Globus pallidus (tissue), 1 donor: ENCODE measurements at places on chromosomes 3 and 15.

GRCh38 chr15:60660290-60661051 lies 181.5 kb upstream of the ICE2 start:
- no peak for DNase-seq

- peak; percentile 48 for DNase-seq
These were observed 827 bp downstream of the SLC25A36 start for GRCh38 chr3:140942221-140943104.

DNA sequence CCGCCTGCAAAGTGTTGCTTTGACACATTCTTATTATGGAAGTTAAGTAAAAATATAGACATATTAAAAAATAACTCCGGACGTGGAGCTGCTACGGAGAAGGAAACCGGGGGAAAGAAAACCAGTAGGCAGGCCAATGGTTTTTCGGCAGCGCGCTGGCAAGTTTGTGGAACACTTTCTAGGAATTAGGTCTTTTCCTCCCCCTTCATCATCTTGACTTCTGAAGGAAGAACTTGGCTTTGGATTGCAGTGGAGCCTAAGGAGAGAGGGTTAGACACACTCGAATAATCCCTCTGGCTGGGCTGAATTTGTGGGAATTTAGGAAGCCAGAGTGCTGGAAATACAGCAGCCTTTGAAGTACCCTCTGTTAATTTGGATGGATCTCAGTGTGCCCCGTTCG lies 317 bp downstream of the ROBO2 start:
- no peak for DNase-seq

- no peak for DNase-seq
These were observed 112.2 kb upstream of the TSPAN3 start for GRCh38 chr15:77183066-77183465.

- no peak for DNase-seq
These were observed 99.0 kb downstream of the SEMA5B start for GRCh38 chr3:122928396-122929187.

DNA sequence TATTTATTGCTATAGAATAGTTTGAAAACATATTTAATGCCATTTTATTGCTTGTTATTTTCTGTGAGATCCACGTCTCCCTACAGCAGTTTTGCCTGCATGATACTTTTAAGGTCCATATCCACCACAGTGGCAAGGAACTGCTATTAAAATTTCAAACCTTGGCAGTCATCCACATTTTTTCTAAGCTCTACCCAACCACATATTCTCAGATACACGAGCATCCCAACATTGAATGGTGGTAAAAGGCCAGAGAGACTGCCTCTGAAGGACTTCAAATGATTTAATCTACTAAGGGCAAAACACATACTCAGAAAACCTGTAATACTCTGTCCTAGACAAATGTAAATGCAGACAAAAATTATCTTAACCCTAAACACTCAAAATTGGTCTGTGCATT lies 173.1 kb downstream of the ERC2 start:
- no peak for DNase-seq

GRCh38 chr15:58313810-58314592 lies 117.8 kb upstream of the LIPC start:
- DNase-seq, result no peak

DNA sequence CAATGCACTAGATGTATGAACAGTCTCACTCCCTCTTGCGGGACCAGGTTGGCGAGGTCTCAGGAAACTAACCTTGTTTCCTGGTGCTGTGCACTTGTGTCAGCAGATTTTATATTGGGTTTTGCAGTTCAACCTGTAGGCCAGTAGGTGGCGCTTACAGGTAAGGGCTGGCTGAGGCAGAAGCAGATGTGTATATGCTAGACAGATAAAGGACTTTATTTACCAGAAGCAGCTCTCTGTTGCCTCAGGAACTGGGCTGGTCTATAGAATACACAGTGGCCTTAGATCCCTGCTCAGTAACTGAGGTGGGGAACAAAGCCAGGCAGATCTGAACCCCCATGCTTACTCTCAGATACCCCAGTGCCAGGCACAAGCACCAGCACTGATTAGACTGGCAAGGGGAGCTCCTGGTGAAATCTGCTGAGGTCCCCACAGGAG lies 296.8 kb downstream of the DOCK3 start:
- no peak for DNase-seq

- peak; percentile 26 for DNase-seq
These were observed 22.9 kb downstream of the FYCO1 start for GRCh38 chr3:45972534-45973402.

DNA sequence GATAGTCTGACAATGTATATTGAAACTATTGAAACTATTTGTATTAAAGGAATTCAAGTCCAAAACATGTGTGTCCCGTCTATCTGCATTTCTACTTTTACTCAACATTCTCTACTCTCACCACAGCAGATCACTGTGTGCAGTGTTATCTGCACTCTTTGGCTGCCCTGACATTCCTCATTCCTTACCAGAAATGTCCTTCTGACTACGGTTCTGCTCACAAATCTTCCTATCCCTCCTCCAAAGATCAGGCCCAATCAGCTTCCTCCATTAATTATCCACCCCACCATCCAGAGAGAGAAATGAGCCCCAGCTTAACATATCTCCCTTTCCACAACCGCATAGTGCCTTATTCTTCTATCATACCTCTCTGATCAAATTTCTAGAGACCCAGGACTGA lies 94.7 kb downstream of the TBL1XR1 start:
- no peak for DNase-seq

DNA sequence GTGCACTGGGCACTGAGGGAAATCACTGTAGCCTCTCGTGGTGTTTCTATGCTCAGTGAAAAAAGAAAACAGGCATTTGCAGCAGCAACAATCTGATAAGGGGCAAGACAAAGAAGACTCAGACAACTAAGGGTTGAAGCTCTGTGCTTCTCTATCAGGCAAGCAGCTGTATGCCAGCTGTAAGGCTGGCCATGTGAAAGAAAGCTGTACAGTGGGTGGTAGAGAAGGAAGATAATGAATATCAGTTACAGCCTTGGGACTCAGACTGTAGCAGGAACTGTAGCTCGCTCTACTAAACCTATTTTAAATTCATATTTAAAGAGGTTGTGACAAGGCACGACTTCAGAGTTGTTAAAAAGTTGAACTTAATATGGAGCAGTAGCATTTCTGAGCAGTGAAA lies 76.3 kb downstream of the VGLL3 start:
- DNase-seq, result no peak

- no peak for DNase-seq
These were observed 51.9 kb upstream of the TBL1XR1 start for GRCh38 chr3:177249203-177249602.

GRCh38 chr15:68480296-68480695 lies 48.3 kb upstream of the ITGA11 start:
- DNase-seq, result no peak

GRCh38 chr3:74501007-74501406 lies 113.5 kb downstream of the CNTN3 start:
- no peak for DNase-seq

- DNase-seq, result no peak
These were observed 274.8 kb upstream of the TRIM42 start for GRCh38 chr3:140403079-140403478.

DNA sequence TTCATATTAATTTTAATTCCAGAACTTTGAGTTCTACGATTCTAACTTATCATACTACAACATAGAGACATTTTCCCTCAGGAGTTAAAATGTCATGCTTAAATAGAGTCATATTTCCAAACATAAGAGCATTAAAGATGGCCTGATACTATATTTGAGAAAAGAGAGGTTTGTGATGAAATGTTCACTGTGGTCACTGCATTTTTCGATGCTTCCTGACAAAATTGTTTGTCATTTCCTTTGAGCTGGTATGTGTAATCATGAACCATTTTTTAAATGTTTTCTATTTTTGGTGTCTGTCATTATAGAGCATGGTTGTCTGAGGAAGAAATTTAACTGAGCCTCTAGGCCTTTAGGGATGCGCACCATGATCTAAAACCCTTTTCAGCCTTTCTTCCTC lies 721.4 kb upstream of the NR2F2 start:
- no peak for DNase-seq

DNA sequence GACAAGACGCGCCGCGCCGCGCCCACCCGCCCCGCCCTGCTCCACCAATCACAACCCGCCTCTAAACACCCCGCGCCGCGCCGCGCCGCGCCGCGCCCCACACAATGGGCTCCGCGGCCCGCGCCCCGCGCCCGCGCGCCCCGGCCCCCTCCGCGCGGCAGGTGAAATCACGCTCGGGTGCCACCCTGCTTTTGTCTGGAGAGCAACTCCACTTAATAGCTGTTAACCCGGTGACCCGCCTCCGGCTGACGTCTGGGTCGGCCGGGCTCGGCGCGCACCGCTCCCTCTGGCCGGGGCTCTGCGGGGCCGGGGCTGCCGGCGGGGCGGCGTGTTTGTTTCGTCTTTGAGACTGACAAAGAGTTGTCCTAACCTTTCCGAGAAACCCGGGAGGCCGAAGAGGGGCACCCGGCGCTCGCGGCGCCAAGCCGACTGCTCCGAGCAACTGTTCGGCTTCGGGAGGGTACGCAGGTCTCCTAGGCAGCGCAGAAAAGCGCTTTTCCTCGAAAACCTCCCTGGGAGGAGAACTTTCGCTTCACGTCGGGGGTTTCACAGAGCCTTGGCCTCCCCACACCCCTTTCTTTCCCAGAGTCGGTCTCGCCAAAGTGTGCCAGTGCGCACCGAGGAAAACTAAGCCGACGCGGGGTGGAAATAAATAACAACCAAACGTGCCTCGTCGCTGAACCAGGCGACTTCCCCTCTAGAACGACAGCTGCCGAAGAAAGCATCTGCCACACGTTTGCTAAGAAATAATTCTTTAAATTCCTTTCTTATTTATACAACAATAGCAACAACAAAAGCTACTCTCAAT lies 518.4 kb downstream of the FOXP1 start:
- peak; percentile 67 for DNase-seq

GRCh38 chr3:71087143-71088018 lies 496.1 kb downstream of the FOXP1 start:
- no peak for DNase-seq

GRCh38 chr3:13619661-13620230 lies 70.8 kb downstream of the FBLN2 start:
- no peak for DNase-seq

DNA sequence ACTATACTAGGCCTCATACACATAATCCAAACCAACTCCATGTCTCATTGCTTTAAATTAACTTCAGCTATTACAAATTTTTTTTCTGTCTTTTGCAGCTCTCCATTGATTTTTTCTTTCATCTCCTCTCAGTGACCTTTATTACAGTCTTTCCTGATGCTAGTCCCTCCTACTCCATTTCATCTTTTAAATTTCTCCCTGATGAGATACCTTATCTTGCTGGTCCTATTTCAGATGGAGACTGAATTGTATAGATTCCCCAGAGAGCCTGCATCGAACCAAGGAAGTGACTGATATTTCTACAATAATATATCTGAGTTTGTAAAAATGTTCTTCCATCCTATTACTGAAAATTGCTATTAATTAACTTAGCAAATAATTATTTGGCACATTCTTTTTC lies 45.7 kb upstream of the NEO1 start:
- DNase-seq, result no peak

GRCh38 chr15:56337084-56337725 lies 28.0 kb upstream of the TEX9 start:
- no peak for DNase-seq

- DNase-seq, result no peak
These were observed 46.9 kb upstream of the FLNB start for GRCh38 chr3:57961177-57961827.

- no peak for DNase-seq
These were observed 202.6 kb upstream of the MCTP2 start for GRCh38 chr15:94028809-94029208.

GRCh38 chr15:74196175-74196574 lies 6.4 kb downstream of the STRA6 start:
- no peak for DNase-seq

DNA sequence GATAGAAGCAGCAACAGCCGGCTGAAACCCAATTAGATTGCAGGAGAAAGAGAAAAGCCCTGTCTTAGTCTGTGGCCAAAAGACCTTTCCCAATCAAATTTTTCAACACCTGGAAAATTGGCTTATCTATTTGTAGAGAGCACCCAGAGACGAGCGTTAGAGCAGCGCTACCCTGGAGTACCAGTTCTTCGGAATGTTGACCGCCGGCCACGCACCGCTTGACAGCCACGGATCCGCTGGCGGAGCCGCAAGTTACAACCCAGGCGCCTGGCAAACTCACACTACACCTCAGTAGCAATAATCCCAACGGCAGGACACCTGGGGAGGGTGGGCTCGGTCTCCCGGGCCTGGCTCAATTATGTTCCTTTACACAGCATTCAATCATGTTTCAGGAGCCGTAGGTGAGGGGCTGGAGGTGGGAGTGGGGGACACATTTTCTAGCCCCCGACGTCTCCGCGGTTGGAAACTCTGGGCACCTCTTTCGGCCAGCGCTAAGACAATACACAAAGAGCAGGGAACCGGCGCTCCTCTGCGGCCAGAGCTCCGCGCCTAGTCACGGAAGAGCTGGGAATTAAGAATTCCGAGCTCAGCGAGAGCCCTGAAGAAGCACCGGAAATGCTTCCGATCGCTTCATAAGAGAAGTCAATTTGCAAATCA lies 1.2 kb downstream of the MB21D2 start:
- DNase-seq, result no peak

- DNase-seq, result no peak
These were observed 9.7 kb upstream of the CHST2 start for GRCh38 chr3:143109861-143110260.

- DNase-seq, result no peak
These were observed 47.1 kb upstream of the SLCO2A1 start for GRCh38 chr3:134076851-134077250.

DNA sequence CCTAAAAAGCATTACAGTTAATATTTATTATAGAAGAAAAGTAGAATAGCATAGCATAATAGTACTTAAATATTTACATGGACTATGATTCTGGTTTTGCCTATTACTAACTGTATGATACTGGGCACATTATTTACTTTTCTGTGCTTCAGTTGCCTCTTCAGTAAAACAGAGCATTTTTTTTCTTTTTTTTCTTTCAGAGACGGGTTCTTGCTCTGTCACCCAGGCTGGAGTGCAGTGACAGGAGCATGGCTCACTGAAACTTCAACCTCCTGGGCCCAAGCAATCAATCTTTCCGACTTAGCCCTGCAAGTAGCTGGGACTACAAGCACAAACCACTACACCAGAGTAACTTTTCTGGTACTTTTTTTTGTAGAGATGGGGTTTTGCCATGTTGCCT lies 47.0 kb downstream of the GYG1 start:
- no peak for DNase-seq

GRCh38 chr15:49190586-49190985 lies 20.5 kb downstream of the GALK2 start:
- DNase-seq, result no peak
